Naive thymus-derived CD8-positive, alpha-beta T cell (primary cell): ENCODE measurements at places on chromosomes 13 and 19. TPM values are rescaled to one million over a fixed set of nuclear protein-coding genes. Genes with fewer than 3 reads are reported as not detected.

GARIN5A gene
- not detected for total RNA-seq

PRODH2 gene
- not detected for total RNA-seq

GRCh38 chr13:59545007-59545406, 618.7 kb downstream of the DIAPH3 start:
- no peak for DNase-seq

- DNase-seq = no peak
Measured at GRCh38 chr13:93750676-93751075, 524.1 kb downstream of the GPC6 start.

DNA sequence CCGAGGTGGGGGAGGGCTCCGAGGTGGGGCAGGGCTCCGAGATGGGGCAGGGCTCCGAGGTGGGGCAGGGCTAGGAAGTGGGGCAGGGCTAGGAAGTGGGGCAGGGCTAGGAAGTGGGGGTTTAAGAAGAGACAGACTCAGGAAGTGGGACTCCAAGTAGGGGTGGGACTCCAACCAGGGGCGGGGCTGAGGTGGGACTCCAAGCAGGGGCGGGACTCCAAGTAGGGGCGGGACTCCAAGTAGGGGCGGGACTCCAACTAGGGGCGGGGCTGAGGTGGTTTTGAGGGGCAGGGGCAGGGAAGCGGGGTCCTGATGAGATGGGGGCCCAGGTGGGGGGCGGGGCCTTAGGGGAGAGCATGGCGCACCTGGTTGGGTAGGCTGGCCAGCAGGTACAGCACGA, 13.6 kb downstream of the CFD start:
- DNase-seq = peak; percentile 84

DNA sequence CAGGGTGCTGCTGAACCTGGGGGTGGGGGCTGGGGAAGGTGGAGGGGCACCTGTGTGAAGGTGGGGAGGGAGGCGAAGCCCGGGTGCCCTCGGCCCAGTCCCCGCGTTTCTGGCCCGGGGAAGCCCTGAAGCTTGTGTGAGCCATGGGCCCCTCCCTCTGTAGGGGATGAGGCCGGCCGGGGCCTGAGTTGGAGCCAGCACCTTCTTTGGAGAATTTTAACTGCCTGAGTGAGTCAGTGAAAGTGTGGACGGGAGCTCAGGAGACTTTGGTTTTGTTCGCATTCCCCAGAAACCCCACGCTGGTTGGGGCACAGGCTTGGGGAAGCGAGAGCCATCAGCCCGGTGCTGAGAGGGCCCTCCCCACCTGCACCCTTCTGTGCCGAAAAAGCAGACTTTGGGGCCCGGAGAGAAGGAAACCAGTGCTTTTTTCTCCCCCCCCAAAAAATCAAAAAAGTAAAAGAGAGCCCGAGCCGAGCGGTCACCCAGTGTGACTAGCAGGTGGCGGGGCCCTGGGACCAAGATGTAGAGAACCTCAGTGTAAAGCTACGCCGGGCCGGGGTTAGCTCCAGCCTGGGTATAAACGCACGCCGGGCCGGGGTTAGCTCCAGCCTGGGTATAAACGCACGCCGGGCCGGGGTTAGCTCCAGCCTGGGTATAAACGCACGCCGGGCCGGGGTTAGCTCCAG, 45.1 kb downstream of the TMEM255B start:
- no peak for DNase-seq

DNA sequence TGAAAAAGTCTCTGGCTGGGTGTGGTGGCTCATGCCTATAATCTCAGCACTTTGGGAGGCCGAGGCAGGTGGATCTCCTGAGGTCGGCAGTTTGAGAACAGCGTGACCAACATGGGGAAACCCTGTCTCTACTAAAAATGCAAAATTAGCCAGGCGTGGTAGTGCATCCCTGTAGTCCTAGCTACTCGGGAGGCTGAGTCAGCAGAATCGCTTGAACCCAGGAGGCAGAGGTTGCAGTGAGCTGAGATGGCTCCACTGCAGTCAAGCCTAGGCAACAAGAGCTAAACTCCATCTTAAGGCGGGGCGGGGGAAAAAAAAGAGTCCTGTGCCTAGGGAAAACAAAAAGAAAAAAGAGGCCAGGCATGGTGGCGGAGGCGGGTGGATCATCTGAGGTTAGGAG, 2.2 kb downstream of the ZNF43 start:
- DNase-seq = no peak
